ENCODE measurements at places on chromosomes 16 and 17.
A peak's percentile ranks its signal among the peaks of the same experiment; 100 is the strongest.

- no peak for DNase-seq
These were observed 43.5 kb upstream of the MNT start for GRCh38 chr17:2444382-2444781.

- DNase-seq = no peak
These were observed 11.7 kb downstream of the GPRC5B start for GRCh38 chr16:19872935-19873334.

- DNase-seq = peak; percentile 55
These were observed 1.3 kb upstream of the RAB40C start for GRCh38 chr16:588639-588888.

- no peak for DNase-seq
These were observed 19.3 kb upstream of the KRT19 start for GRCh38 chr17:41547378-41547841.

DNA sequence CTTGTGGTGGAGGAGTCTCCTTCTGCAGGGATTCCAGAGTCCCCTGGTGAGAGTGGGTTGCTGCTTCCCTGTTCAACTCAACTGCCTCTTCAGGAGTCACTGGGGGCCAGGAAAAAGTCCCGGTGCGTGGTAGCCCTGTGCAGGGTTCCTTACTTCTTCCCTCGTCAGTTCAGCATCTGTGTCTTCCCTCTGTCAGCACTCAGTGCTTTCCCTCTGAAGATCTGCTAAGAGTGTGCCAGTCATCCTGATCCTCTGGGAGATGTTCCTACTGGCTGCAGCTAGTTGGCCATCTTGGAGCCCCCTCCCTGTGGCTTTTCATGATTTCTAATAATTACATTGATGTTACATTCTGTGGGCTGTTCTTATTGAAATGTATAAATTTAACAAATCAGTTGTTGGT, 36.5 kb downstream of the NF1 start:
- no peak for DNase-seq

- DNase-seq = no peak
These were observed 10.0 kb downstream of the USP32 start for GRCh38 chr17:60381958-60382357.

GRCh38 chr17:14580499-14580898, 279.6 kb downstream of the HS3ST3B1 start:
- peak; percentile 3 for DNase-seq

GRCh38 chr17:40950176-40950575, 12.7 kb upstream of the KRT23 start:
- DNase-seq = no peak

- no peak for DNase-seq
These were observed 151.7 kb downstream of the PRKCB start for GRCh38 chr16:23987443-23987842.

DNA sequence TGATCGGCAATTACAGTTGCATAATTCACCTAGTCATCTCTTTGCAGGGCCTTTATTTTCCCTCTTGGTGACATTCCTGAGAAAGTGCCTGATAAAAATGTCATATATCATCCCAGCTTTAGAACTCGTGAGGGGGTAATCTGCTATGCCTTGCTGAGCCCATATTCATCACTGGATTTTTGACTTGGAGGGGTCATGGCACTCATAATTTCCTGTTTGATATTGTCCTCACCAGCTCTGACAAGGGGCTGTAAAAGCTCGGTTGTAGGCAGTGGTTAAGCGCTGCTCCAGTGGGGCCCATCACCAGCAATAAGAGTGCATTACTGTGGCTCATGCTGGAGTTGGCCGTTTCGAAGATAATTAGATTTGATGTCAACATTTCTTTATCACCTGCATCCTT, 227.3 kb downstream of the IRX3 start:
- no peak for DNase-seq

DNA sequence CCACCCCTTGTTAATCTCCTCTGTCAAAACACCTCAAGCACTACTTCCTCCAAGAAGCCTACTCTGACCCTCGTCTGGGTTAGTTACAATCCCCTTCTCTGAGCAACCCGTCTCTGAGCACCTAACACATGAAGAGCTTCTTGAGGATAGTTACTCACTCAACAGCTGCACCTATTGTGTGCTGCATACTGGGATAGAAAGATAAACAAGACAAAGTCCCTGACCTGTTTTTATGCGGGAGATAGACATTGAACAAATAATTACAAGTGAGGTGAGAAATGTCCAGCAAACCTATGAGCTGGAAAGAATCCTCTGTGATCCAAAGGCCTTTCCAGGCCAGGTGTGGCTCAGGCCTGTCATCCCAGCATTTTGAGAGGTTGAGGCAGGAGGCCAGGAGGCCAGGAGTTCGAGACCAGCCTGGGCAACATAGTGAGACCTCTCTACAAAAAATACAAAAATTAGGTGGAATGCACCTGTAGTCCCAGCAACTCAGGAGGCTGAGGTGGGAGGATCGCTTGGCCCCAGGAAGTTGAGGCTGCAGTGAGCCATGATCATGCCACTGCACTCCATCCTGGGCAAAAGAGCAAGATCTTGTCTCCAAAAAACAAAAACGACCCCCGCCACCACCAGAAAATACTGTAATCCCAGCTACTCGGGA, 5.5 kb upstream of the ZNF771 start:
- no peak for DNase-seq

GRCh38 chr17:44905006-44906000, 6.1 kb upstream of the EFTUD2 start:
- no peak for DNase-seq

DNA sequence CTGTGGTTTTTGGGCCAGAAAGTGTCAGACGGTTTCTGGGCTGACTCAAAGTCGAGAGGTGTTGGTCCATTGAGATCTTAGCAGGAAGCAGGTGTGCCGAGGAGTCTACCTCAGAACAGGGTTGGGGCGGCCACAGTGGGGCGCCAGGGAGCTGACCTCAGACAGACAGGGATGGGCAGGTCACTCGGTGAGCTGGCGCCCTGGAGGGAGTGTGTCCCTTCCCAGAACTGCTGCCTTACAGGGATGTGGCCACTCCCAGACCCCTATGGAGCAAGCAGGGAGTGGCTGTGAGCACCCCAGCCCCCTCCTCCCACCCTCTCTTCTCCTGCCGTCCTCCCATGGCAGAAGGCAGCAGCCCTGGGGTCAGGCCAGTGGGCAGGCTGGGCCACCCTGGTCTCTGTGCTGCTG, 14.0 kb upstream of the DPEP1 start:
- DNase-seq = no peak

GRCh38 chr17:77828749-77829539, 129.6 kb upstream of the TNRC6C start:
- no peak for DNase-seq

DNA sequence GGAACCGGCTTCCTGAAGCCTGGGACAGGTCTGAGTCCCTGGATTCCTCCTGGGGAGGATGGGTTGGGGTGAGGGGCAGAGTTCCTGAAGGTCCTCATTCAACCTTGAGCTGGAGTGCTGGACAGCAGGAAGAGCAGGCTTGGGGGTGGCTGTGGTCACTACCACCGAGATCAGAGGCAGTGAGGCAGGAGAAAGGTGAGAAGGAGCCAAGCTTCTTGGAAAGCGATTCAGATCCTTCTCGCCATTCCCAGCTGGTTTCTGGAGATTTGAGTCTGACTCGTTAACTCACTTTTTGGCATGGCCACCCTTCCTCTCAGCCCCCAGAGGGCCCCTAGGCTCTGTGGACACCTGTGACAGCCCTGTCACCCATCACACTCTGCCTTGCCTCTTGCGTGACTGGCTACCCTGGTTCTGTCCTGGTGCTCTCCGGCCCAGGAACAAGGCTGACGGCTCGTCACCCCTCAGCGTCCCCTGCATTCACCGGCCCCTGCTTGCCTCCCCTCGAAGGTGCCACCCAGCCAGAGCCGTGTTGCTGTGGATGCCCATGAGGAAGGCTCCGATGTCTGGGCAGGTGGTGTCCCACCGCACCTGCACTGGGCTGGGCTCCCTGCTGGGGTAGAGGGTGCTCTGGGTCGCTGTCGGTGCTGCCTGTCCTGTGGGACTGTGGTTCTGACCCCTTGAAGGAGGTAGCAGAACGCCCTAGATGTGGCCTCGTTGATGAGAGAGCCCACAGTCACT, 9.7 kb upstream of the TIMP2 start:
- no peak for DNase-seq

GRCh38 chr17:77274096-77274845, 133.5 kb downstream of the SEC14L1 start:
- DNase-seq = no peak

DNA sequence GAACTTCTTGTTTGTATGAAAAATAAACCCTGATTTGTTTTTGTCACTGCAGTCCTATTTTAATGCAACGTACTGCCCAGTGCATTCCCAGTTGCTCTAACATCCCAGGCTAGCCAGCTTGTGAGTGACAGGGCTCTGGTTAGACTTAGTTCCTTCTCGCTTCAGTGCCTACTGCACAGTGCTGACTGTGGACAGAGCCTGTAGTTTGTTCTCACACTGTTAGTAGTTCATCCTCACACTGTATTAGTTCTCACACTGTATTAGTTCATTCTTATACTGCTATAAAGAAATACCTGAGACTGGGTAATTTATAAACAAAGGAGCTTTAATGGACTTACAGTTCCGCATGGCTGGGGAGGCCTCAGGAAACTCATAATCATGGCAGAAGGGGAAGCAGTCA, 116.6 kb upstream of the SALL1 start:
- DNase-seq = no peak

DNA sequence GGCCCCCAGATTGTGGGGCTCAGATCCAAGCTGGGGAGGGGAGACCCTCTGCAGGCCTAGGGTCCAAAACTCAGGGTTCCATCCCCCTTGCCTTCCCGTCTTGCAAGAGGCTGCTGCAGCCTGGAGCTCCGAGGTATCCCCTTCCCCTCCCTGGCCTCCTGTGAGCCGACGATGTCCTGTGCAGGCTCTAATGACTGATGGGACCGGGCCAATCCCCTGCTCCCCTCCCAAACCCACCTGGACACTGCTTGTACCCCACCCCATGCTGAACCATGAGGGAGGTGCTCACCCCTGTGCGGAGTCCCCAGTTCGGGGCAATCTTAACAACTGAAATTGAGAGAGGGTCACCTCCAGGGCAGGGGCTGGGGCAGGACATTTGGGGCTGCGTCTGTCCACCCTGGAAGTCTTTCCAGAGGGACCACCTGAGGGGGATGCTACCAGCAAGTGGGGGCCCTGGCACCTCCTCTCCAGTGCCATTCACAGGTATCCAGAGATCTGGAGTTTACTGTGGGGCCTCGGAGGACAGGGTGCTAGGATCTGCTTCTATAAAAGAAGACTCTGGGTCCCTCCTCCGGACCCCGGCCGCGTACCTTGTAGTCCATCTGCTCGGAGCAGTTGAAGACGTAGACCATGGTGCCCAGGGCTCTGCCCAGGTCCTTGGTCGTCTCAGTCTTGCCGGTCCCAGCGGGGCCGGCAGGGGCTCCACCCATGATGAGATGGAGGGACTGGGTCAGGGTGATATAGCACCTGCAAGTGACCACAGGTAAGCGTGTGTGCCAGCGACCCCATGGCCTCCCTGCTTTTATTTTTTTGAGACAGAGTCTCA, 77.3 kb downstream of the DNAH17 start:
- DNase-seq = no peak

DNA sequence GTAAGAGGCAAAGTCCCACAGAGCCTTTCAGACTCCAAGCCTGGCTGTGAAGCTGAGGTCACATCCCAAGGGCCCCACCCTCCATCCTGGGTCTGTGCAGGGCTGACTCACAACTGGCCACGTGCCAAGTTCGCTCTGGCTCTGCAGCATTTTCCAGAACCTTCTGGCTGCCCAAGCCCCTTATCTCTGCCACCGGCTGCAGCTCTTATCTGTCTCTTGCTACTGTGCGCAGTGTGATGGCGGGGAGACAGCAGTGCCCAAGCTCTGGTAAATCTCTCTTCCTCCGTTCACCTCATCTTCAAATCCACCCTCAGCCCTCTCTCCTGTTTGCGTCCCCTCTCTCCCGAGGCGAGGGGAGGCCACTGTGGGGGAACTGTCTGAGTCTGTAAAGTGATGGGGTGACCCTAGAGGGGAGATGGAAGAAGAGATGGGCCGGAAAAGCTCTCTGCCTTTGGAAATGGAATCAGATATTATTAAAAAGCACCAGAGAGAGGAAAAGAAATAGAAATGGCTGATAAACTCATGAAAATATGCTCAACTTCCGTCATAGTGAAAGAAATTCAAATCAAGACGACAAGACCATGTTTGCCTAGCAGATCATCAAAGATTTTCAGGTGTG, 162.7 kb upstream of the CDC42EP4 start:
- peak; percentile 65 for DNase-seq

DNA sequence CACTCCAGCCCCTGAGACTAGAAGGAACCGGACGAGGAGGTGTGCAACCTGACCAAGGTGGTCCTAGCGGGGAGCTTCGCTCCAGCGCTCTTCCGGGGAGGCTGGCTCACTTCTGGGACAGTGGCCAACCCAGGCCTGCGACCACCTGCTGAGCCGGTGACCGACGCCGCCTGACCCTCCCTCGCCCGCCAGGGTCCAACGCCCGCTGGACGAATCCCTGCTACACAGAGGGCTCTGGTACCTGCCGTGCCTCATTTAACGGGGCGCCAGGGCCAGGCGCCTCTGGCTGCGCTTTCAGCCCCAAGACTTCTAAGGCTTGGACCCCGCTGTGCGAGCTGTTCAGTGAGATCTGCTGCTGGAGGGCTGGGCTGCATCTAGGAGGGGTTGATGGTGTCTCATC, 99.5 kb upstream of the KCNJ18 start:
- no peak for DNase-seq

DNA sequence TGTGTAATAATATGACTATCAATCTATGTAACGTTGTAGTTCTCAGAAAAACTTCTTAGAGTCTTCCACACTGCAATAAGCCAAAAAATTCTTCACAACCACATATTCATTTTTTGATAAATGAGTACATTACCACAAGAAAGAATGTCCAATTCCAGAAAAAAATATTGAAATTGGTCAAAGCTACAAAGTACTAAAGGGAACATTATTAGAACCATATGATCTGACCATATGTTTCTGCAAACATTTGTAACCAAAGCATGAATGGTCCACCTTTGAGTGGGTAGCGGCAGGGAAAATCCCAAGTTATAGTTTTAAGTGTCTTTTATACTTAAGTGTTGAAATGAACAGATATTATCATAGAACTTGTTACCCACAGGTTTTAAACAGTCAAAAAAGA, 71.7 kb upstream of the NACA2 start:
- no peak for DNase-seq

- DNase-seq = no peak
These were observed 3.2 kb upstream of the NLK start for GRCh38 chr17:28039251-28039650.

GRCh38 chr16:84740596-84741116, 40.9 kb downstream of the USP10 start:
- no peak for DNase-seq

GRCh38 chr16:89481356-89481955, 8.9 kb downstream of the ANKRD11 start:
- DNase-seq = no peak

- DNase-seq = no peak
These were observed 678 bp upstream of the AKAP10 start for GRCh38 chr17:19978209-19978802.
